Bone marrow (tissue), 2 donors: ENCODE measurements at places on chromosomes 7 and 10.

DNA sequence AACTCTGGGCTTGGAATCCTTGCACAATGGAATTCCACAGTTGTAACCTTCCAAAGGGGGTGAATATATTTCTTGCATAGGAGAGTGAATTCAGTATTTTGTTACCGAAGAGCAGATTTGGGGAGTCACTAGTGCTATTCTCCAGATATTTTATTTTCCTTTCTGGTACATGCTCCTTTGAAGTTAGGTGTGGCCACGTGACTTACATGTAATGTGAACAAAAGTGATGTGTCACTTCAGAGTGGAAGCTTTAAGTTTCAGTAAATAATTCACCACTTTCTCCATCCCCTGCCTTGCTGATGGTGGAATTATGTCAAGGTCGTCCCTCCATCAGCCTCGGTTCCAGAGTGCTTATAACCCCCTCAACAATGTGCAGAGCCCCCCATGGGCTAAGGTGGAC lies 25.3 kb downstream of the ASNS start:
- no peak for DNase-seq

GRCh38 chr10:18321371-18321770 lies 181.1 kb downstream of the CACNB2 start:
- no peak for DNase-seq

- no peak for DNase-seq
Observed at GRCh38 chr7:7765422-7765821, 47.0 kb upstream of the RPA3 start.

GRCh38 chr7:37352974-37353948 lies 95.4 kb downstream of the ELMO1 start:
- no peak for DNase-seq

DNA sequence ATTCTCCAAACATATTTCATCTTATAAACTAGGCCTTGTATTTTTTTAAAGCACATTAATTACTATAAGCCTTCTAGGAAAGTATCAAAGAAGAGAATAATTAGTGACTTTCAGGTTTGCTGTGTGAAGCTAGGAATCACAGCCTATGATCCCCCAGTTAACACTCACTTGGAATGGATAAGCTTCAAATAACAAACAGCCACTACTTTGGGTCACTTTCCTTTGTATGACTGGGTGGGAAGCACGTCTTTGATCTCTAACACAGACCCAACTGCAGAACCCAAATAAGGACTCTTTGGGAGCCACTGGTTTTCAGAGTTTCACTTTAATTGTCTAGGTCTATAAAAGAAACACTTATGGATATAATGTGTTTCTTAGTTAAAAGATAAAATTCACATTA lies 769.3 kb downstream of the MAGI2 start:
- no peak for DNase-seq

DNA sequence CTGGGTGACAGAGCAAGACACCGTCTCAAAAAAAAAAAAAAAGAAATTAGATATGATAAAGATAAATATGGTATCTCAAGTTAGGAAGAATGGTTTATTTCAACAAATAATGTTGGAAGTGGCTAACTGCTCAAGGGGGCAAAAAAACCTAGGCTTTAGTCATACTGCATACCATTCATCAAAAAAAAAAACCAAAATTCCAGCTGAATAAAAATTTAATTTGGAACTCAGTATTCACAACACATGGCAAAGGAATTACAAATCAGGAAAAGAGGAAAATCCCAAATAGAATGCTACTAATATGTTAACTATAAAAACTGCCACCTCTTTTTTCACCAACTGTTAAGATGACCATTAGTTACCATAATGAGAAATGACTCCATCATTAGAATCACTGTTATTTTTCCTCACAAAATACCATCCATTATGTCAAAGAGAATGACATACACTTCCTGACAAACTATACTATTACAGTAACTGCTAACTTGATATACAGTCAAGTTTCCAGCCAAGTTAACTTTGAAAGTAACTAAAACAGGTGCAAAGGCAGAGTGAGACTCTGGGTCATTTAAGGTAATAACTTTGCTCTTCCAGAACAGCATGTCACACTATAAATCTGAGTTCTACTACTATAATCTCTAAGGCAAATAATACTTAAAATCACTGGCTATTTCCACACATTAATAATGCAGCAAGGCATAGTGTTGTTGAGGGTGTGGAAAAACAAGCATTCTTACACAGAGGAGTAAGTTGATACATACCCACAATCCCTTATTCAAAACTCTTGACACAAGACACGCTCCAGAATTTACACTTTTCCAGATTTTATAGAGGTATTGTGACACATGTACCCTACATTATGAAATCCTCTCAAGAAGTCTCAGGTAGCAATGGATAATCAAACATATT lies 10.2 kb downstream of the KBTBD2 start:
- DNase-seq, result no peak

GRCh38 chr10:118407777-118408176 lies 65.7 kb upstream of the FAM204A start:
- no peak for DNase-seq

- no peak for DNase-seq
Observed at GRCh38 chr10:18021725-18022480, 70.2 kb downstream of the SLC39A12 start.

DNA sequence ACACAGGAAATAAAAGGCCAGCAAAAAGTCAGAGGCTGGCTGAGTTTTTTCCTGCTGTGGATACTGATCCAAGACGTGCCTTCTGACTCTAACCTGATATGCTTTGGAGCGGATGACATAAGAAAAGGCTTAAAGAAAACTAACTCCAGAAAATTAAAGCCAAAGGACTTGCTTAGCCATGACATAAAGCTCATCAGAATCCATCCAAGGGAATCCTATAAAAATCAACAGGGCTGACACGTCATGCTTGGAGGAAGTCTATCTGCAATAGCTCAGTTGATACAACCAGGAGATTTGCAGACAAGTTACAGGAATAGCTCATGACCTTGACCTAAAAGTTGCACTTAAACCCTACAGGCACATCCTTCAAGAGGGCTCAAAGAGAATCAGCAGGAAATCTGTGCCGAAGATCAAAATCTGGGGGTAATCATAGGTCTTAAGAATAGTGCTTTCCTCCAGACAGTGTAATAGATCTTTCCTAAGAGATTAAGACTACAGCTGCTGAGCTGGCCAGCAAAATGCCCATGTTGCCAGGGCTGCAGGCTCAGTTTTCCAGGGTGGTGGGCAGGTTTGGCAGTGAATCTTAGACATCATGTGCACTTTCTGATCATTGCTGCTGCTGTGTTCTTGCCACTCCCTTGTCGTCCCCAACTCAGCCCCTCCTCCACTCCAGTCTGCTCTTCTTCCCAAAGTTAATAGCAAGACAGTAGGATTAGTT lies 111.5 kb upstream of the SVIL start:
- no peak for DNase-seq

DNA sequence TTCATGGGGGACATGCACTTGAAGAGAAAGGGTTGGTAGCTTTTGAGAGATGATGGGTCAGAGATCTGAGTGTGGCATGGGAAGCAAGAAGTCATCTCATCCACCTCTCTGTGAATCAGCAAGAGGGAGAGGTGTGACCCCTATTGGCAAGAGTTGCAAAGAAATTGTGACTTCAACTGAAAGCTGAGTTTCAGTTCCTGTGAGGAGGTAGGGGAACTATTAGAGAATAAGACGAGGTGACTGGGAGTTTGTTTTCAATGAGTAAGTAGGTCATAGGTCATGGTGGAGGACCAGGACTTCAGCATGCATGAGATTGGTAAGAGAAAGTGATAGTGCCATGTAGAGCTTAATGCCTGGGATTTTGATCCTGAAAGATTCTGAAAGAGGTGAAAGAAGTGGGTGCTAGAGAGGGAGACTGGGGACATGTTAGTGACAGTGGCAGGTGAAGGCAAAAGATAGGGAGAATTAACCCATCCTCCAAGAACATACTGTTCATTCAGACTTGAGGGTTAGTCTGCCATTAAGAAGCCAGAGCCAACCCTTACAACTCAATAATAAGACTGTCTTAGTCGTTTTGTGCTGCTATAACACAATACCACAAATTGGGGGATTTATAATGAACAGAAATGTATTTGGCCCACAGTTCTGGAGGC lies 75.5 kb upstream of the CAPZA2 start:
- no peak for DNase-seq

DNA sequence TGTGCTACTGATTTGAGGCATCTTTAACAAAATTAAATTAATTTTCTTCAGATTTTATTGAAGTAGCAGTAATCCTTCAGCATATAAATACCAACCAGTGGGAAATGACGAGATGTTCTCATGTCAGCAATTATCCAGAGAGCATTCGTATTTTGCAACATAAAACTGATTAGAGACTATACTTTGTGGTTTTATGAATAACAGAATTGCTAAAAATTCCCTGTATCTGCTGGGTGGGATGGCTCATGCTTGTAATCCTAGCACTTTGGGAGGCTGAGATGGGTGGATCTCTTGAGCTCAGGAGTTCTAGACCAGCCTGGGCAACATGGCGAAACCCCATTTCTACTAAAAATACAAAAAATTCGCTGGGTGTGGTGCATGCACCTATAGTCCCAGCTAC lies 56.9 kb downstream of the ATAD1 start:
- no peak for DNase-seq

GRCh38 chr7:107854989-107855388 lies 36.0 kb upstream of the DLD start:
- no peak for DNase-seq
